A673 (cell line): ENCODE measurements at places on chromosomes 7 and 10.

DNA sequence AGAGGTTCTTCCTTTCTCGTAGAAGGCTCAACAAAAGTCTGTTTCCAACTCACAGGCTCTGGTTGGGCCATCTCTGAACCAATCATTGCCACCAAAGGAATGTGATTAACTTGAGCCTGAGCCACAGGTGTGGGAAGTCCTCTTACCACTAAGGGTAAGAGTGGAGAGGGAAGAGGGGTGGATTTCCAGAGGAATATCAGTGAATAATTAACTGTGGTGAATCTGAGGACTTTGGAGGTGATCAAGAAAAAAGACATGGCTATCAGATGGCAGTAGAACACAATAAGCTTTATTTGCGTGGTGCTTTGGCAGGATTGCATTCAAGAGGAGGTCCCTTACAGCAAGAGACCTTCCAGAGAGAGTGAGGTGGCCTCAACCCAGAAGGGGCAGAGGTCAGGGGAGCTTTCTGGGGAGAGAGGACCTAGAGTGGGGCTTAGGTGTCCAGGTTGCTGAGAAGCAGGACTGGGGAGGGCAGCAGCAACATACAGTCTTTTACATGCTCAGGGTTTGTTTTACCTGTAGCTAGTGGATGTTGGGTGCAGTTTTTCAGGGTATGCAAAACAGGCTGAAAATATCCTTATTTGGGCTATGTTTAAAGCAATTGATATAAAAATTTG lies 61.4 kb downstream of the BBS9 start:
- H3K4me1 ChIP-seq, result peaks cover 6% of the 10 kb centered on the region
- H3K27me3 ChIP-seq, result no peaks in the 10 kb centered on the region
- DNase-seq, result no peak
- no peak overlapping the region for H3K4me3 ChIP-seq

GRCh38 chr10:48699011-48699627 lies 14.4 kb downstream of the WDFY4 start:
- H3K36me3 ChIP-seq, result no peaks in the 10 kb centered on the region
- peaks cover 18% of the 10 kb centered on the region for H3K27me3 ChIP-seq
- no peak for DNase-seq

DNA sequence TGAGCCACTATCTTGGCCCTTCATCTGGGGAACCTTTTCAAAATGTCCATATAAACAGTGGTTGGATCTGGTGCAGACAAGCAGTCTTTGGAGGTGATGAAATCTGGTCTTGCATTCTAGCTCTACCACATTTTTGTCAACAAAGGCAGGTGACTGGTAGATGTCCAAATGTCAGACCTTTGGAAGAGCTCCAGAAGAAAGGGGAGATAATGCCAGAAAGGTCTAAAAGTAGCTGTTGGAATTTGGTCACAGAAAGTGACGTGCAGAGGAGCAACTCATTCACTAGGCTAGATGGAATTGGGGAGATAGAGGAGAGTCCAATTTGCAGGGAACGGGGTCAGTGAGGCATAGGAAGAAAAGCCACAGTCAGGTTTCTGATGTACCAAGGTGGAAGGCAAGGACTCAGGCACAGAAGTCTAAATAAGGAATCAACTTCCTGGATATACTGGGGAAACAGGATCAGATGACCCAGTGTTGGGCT lies 36.4 kb upstream of the WAC start:
- peaks cover 4% of the 10 kb centered on the region for H3K4me1 ChIP-seq
- no peak for DNase-seq
- no peaks in the 10 kb centered on the region for H3K36me3 ChIP-seq
- no peak overlapping the region for H3K4me3 ChIP-seq

DNA sequence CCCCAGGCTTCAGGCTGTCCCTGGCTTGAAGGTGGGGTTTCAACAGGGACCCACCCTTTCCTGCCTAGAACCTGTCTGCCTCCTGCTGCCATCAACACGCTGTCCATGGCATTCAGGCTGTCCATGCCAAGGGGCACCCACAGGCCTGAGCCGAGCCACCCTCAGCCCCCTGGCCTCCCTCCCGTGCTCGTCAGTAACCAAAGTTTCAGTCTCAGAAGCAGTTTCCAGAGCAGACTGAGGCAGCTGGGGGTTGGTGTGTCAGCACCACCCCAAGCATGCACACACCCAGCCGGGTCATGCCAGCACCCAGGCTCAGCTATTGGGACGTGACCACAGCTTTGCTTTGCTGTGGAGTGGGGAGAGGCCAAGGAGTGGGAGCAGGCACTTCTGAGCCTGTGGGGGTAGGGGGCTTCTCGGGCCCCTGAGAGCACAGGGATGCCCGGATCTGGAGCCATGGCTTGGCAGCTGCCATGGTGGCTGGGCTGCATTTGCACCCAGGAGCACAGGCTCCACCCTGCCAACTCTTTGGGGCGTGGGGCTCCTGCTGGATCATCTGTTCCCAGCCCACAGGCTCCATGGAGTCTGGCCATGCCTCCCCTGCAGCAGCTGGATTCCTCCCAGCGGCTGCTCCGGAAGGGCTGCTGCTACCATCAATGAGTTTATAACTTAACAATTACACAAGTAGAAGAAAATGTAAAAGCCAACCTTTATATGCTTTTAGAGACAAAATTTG lies 314.5 kb upstream of the SEMA3C start:
- peaks cover 57% of the 10 kb centered on the region for H3K4me1 ChIP-seq
- H3K27me3 ChIP-seq, result no peaks in the 10 kb centered on the region
- no peak overlapping the region for H3K4me3 ChIP-seq
- no peaks in the 10 kb centered on the region for H3K36me3 ChIP-seq
- H3K27ac ChIP-seq, result no peak overlapping the region

DNA sequence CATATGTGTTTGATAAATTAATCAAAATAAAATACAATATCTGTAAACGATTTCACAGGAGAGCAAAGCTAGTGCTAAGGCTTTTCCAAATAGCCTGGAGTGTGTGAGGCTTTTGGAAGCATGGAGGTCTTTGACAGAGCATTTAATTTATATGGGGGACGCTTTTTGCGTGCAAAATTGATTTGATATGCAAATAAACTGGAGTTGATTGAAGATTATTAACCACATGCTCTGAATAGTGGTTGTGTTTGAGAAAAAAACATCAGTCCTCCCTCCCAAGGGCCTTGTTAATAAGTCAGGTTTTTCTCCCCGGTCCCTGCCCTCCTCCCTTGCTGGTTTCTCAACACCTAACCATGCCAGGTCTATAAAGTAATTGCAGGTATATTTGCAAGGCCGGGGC lies 85.1 kb upstream of the FGFR2 start:
- no peak overlapping the region for H3K27ac ChIP-seq
- H3K4me3 ChIP-seq, result no peak overlapping the region
- no peaks in the 10 kb centered on the region for H3K4me1 ChIP-seq
- H3K27me3 ChIP-seq, result peaks cover 43% of the 10 kb centered on the region
- no peak for DNase-seq

DNA sequence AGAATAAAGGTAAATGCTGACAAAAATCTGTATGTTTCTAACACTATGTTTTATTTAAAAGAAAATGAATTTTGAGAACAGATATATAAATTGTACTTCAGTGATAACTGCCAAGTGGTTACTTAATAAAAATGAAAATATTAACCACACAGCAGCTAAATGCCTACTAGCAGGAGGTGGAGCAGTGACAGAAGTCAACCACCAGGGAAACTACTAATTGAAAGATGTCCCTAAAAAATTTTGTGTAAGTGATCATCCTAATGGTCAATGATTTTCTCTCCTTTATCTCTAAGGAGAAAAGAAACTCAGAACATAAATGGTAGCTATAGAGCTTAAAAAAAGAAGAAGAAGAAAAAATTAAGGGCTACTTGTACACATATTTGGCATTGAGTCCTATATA lies 22.9 kb downstream of the WNT16 start:
- H3K27me3 ChIP-seq, result no peaks in the 10 kb centered on the region
- no peaks in the 10 kb centered on the region for H3K36me3 ChIP-seq
- DNase-seq, result no peak
- H3K4me3 ChIP-seq, result no peak overlapping the region

DNA sequence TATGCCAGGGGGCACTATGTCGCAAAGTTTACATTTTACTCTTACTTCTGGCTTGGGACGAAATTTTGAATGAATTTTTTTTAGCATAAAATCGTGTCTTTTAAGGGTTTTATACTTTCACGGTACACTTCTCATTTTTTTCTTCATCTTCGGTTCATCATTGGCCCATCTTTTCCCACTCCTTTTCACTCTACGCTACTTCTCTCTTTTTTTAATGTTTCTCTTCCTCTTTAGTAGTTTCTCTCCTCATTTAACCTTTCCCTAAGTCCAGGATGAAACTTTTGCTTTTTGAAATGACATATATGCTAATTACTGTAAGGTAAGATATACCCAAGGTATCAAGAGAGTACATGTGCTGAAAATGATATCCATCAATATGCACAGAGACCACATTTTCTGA lies 39.5 kb downstream of the C7orf33 start:
- H3K27me3 ChIP-seq, result no peaks in the 10 kb centered on the region
- H3K36me3 ChIP-seq, result no peaks in the 10 kb centered on the region
- peaks cover 4% of the 10 kb centered on the region for H3K4me1 ChIP-seq
- no peak for DNase-seq

GRCh38 chr7:5824297-5824610 lies 42.8 kb upstream of the RNF216 start:
- H3K4me3 ChIP-seq, result no peak overlapping the region
- no peaks in the 10 kb centered on the region for H3K36me3 ChIP-seq
- no peak overlapping the region for H3K27ac ChIP-seq
- no peaks in the 10 kb centered on the region for H3K4me1 ChIP-seq

- H3K4me3 ChIP-seq, result peak overlapping the region; percentile 73
- peaks cover 40% of the 10 kb centered on the region for H3K36me3 ChIP-seq
- H3K4me1 ChIP-seq, result peaks cover 8% of the 10 kb centered on the region
- peak overlapping the region; percentile 81 for H3K27ac ChIP-seq
- no peaks in the 10 kb centered on the region for H3K27me3 ChIP-seq
- no peak for DNase-seq
Observed at GRCh38 chr7:100080907-100081534, 502 bp downstream of the ZNF3 start.

DNA sequence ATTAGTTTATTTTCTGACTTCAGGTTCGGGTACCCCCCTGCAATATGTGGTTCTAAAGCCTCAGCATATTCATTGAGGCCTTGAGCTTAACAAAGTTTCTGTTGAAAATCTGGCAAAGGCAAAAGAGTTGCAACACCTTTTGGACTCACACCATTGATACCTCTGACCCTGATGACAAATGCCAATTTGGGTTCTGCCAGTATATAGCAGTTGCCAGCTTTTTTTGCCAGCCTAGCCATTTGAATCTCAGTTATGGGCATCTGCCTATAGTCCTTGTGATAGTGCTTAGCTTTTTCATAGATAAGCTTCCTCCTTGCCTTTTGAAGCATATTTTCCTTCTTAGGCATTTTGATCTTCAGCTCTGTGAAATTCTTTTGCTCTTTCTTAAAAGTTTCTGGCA lies 31.9 kb downstream of the LIPJ start:
- DNase-seq, result no peak
- no peaks in the 10 kb centered on the region for H3K36me3 ChIP-seq
- no peak overlapping the region for H3K27ac ChIP-seq
- no peak overlapping the region for H3K4me3 ChIP-seq
- H3K27me3 ChIP-seq, result no peaks in the 10 kb centered on the region

GRCh38 chr10:12042409-12042796 lies 206 bp downstream of the UPF2 start:
- peak overlapping the region; percentile 100 for H3K27ac ChIP-seq
- no peaks in the 10 kb centered on the region for H3K27me3 ChIP-seq
